T-helper 2 cell (primary cell): ENCODE measurements at places on chromosomes 2 and 18.

DNA sequence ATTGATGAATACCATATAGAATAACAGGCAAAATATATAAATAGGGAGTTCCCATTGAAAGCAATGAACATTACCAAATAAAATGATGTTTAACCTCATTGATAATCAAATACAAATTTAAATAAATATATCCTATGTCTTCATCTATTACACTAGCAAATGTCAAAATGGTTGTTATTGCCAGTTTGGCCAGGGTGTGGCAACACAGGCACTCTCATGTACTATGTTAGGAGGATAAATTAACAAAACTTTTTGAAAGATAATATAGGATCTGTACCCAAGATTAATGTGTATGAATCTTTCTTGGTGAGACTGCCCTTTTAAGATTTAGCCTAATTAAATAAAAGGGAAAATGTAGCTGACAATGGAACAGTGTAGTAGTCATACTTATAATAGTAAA, 659.3 kb downstream of the ERBB4 start:
- DNase-seq: no peak

DNA sequence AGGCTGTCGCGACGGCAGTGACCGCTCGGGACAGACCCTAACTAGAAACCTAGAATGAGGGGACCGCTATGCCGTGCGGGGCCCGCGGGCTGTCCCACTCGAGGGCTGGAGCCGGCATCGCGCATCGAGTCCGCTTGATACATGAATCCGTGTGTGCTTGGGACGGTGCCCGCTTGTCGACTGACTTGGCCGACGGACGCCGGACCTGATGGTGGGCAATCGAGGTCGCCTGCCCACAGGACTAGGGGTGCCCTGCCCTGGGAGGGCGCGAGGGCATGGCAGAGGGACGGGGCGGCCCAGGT, 749 bp upstream of the PTMA start:
- DNase-seq: peak; percentile 42

DNA sequence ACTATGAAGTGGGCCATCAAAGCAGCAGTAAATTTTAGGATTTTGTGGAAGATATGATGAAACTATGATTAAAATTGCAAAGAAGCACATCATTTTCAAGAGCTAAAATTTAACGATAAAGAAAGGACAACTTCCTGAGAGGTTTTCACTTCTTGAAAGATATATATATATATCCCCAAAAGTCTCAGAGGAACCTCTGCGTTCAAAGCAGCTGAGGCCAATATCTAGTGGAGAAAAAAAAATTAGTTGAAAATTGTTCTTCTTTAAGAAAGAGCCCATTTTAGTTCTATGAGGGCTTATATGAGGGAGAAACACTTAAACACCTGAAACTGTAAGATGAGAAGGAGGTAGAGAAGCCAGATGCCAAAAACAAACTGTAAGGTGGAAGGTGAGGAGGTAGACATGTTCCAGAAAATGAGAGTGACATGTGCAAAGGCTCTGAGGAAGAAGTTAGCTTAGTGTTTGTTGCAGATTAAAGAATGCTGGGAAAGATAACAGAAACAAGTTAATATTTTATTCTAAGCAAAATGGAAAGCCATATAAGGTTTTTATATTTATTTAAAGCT, 72.9 kb upstream of the VRK2 start:
- no peak for DNase-seq

DNA sequence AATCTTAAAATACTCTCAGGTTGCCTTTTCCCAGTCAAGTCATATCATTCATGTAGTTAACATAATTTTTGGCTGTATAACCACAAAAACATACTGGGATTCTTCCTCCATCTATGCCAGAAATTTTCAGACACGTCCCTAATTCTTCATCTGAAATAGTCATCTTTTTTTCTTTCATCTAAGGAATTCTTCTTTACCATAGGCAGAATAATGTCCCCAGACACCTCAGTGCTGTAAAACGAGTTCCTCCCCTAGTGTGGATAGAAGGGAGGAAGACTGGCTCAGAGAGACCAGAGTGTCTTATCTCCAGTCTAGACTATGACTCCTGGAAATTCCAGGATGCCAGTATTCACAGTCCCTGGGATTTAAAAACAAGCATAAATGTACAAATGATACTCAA, 127.8 kb downstream of the MREG start:
- no peak for DNase-seq

DNA sequence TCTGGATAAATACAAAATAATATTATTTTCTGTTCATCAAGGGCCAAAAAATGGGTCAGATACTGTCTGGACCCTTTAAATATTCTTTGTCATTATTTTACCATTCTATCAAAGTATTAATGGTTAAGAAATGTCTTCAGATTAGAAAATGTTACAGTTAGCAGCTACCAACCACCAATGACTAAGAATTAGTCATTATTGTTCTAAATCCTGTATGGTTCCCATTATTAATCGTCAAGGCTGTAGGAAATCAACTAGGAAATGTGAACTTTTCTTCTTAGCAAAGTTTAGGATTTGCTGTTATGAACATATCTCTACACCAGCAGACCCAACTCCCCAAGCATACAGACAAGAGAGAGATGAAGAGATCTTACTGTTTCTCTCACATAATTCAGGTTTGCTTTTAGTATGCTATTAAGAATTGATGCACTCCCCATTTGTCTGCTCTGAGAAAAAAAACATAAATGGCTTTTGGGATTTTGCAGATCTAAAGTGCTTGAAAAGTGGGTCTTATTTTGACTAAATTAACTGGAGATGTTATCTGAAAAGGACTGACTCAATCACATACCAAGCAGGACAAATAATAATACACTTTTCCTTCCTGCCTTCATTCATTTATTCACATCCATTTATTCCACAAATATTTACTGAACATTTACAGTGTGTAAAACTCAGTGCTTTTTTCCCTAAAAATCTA, 147.7 kb downstream of the PPP1R1C start:
- DNase-seq: no peak

- no peak for DNase-seq
Observed at GRCh38 chr2:46770622-46771021, 145.0 kb downstream of the MCFD2 start.

GRCh38 chr18:61955644-61956043, 62.8 kb upstream of the RNF152 start:
- no peak for DNase-seq

GRCh38 chr2:171260471-171261424, 100.1 kb upstream of the TLK1 start:
- DNase-seq: peak; percentile 26

DNA sequence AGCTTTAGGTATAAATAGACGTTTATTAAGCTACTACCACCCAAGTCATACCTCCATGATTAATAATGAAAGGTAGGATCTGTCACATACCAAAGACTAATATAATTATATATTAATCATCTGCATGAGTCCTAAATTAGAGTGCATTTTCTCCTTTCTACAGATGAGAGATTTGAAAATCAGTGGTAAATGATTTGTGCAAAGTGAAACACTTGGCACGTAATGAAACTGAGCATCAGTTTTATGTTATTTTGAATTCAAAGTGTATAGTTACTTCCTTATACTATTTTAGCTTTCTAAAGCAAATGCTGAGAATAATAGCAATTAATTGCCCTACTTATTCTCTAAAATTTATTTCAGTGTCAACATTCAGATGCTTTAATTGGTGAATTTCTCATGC, 615.3 kb downstream of the TRIB2 start:
- no peak for DNase-seq

DNA sequence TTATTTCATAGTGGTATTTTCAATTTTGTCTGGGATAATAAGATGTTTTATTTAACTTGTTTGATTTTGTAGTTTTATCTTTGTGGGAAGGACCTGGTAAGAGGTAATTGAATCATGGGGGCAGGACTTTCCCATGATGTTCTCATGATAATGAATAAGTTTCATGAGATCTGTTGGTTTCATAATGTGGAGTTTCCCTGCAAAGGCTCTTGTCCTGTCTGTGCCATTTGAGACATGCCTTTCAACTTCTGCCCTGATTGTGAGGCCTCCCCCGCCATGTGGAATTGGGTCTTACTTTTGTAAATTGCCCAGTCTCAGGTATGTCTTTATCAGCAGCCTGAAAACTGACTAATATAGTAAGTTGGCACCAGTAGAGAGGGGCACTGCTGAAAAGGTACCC, 77.8 kb upstream of the ARHGAP15 start:
- DNase-seq: no peak

DNA sequence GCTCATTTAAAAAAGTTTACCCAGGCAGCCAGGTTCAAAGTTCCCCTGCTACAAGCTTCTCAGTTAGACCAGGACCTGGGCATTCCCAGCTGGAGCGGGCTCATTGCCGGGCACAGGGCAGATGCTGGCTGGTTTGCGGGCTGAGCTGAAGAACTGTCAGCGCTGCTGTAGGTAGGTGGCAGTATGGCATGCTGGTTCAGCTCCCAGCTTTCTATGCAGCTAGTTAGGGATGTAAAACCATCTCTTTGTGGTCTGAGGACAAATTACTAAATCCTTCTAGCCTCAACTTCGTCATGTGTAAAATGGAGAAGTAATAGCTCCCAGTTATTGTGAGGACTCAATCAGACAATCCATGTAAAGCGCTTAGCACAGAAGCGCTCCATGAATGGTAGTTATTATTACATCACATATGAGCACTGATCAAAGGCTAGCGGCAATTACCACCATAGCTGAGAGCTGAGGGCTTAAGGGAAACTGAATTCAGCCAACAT, 2.4 kb upstream of the LDLRAD4 start:
- DNase-seq: peak; percentile 22

GRCh38 chr2:127398239-127398590, 10.4 kb upstream of the MAP3K2 start:
- DNase-seq: no peak

DNA sequence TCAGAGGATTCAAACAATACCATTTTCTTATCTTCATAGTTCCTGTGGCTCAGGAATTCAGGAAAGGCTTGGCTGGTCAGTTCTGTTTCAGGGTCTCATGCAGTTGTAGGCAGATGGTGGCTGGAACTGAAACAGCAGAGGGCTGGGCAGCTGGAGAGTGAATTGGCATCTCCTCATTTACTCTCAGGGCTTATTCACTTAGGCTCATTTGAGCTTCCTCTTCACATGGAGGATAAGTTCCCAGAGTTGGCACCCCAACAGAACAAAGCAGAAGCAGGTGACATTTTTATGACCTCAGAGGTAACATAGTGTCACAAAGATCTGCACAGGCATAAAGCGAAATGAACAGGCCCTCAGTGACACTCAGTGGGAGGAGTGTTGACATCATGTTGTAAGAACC, 66.1 kb downstream of the RBBP8 start:
- DNase-seq: no peak

- DNase-seq: no peak
Observed at GRCh38 chr2:110875384-110875725, 143.0 kb downstream of the ACOXL start.

DNA sequence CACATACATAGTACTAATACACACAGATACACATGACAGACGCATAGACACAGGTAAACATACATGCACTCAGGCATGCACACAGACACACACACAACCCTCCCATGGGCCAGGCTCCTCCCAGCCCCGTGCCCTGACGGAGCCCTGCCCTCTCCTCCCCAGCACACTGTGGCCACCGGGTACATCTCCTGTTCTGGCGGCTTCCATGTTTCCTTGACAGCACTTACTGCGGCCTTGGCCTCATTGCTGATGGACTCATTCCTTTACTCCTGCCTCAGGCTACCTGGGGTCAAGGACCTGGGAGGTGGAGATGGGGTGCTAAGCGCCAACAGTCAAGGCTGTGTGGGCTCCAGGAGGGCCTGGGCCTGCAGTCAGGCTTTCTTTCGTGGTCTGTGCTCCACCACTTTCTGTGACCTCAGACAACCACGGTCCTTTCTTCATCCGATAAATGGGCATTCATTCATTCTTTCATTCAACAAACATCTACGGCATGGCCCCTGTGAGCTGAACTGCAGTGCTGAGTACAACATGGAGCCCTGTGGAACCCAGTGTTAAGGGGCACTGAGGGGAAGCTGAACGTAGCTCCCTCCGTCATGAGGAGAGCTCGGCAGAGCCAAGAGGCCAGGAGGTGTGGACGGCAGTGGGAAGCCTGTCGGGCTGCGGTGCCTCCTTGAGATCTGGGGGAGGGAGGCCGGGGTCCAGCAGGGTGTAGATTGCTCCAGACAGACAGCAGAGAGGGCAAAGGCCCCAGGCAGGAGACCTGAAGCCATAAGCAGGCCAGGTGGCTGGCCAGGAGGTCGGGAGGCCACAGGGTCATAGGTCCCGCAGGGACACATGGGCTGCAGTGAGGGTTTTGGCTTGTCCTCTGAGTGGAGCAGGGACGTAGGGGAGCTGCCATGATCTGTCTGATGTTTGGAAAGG, 190.4 kb upstream of the HDAC4 start:
- DNase-seq: no peak

- peak; percentile 62 for DNase-seq
Observed at GRCh38 chr2:74497777-74498499, 1.5 kb downstream of the LBX2 start.

- DNase-seq: peak; percentile 46
Observed at GRCh38 chr2:161250864-161251436, 57.3 kb upstream of the PSMD14 start.

DNA sequence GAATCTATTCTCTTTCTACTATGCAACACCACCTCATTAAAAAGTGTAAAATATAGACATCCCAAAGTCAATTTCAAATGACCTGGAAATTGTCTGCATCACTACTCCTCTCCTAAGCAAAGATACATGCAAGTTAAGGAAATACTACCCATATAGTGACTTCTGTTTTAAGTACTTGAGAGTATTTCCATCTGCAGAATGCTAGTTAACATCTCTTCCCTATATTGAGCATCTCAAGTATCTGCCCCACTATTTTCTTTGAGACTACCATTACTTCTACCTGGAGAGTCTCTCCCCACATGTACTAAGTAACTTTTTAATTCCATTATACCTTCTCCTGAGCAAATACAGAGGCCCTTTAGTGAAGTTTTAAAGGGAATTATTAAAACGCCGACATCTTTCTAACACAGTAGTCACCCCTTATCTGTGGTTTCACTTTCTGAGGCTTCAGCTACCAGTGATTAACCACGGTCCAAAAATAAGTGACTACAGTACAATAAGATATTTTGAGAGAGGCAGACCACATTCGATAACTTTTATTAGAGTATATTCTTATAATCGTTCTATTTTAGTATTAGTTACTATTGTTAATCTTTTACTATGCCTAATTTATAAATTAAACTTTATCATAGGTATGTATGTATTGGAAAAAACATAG, 21.8 kb downstream of the CWC22 start:
- no peak for DNase-seq

- no peak for DNase-seq
Observed at GRCh38 chr18:7512348-7512747, 54.8 kb upstream of the PTPRM start.

DNA sequence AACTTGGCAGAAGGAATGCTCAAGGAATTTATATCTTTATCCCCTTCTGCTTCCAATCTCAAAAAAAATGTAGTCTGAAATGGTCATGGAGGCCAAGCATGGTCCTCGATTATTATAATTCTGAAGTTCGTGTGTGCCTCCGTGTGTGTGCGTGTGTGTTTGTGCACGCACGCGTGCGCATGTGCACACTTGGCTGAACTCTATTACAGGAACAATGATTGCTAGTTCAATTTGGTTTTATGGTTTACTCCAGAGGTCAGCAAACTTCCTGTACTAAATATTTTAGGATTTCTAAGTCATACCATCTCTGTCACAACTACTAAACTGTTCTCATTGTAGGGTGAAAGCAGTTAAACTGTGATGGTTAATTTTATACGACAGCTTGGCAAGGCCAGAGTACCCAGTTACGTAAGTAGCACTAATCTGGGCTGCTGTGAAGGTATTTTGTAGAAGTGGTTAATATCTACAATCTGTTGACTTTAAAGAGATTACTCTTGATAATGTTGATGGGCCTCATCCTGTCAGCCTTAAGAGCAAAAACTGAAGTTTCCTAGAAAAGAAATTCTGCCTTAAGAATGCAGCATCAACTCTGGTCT, 5.8 kb upstream of the MARCHF7 start:
- DNase-seq: no peak

- no peak for DNase-seq
Observed at GRCh38 chr2:151518802-151519201, 109.1 kb downstream of the RIF1 start.
